Kidney capillary endothelial cell (primary cell): ENCODE measurements at places on chromosomes 7 and 10.

- no peak for DNase-seq
These were observed 48.7 kb downstream of the PWWP2B start for GRCh38 chr10:132445516-132446194.

DNA sequence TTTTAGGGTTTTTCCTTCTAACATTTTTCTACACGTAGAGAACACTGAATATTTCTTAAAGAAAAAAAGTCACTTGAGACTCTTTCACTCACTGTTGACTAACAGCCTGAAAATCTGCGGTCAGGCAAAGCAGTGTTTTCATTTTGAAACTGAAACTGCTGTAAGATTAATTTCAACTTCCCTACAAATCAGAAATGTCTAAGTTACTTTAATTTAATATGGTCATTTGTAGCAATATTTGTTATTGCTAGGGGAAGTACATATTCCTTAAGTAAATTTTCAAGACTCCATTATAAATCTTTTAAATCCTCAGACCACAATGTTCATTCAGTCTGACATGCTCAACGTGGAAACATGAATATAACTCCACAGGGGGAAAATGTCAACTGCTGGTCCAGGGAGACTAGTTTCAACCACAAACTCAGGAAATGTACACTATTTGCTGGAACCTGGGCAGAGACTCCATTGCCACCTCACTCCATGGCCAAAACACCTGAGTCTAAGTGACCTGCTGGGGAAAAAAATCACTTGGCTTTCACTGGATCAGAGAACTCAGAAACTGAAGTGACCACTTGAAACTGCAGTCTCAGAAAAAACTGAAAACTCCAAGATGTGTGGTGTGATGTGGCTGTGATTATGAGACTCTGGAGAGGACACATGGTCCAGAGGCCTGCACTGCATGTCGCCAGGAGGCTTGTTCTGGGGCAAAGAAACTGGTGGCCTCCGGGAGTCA is 161.2 kb downstream of the TAX1BP1 start:
- no peak for DNase-seq

GRCh38 chr7:48350515-48350914 is 179.3 kb downstream of the ABCA13 start:
- DNase-seq = no peak

- no peak for DNase-seq
These were observed 649.0 kb upstream of the ANKRD30A start for GRCh38 chr10:36476399-36476798.

DNA sequence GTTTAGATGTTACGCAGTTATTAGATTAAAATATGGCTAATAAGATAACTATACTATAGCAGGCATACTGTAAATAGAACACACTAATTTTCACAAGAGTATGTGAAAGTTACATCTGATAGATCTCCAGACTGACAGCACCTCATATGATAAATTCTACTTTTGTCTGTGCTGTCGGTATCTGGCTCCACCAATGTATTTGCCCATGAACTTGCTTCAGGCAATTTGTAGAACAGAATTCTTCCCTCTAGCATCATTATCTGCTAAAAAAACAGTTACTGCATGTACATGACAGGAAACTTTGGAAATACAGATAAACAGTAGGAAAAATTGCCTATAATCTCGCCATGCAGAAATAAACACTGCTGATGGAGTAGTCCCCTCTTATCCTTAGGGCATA is 137.7 kb downstream of the WNT2 start:
- DNase-seq = no peak

GRCh38 chr10:100713049-100713858 is 32.1 kb upstream of the PAX2 start:
- DNase-seq = no peak

- DNase-seq = no peak
These were observed 25.4 kb downstream of the AKR1B15 start for GRCh38 chr7:134574322-134574721.

DNA sequence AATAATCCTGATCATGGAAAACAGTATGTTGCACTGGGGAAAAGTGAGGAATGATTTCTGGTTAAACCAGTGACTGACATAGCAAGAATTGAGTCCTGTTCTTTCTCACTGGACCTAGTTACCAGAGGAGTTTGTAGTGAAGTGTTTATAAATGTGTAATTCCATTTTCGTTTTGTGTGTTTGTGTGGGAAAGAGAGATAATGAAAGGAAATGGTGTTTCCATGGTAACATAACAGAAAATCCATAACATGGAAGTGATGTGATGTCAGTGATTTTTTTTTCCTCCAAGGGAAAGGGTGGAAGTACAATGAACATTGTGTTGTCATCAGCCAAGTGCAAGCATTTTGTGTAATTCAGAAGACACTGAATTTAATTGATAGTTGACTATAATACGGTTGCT is 283.9 kb downstream of the PLXDC2 start:
- DNase-seq = peak; percentile 40

DNA sequence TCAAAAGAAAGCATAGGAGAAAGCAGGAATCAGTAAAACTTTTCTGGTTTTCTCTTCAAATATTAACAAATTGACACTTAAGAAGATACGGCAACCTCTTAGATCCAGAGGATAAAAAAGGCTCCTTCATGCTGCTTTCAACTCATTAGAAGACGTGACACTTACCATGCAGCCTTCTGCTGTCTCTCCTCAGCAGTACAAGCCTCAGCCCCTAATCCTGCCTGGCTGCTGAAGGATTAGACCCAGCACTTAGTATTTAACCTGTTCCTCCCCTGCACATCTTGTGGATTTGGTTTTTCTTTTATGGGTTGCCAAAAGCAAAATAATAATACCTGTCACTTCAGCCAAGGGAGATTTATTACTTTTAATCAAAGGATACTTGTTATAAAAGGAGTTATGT is 108.4 kb downstream of the LYZL1 start:
- no peak for DNase-seq

DNA sequence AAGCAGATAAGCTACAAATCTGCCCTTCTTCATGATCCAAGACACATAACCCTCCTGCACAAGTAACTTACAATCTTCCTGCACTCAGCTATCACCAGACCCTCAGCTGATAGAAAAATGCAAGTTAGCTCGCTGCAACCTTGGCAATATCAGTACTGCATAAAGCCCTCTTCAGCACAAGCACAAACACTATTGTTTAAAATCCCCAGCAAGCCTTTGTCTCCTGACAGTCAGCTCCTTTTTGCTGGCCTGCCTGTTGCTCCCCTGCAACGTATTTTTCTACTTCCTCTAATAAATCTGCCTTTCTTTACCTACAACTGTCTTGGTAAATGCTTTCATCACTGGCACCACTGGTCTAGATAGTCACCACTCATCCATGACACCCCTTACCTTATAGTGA is 59.8 kb downstream of the BAMBI start:
- DNase-seq = no peak

DNA sequence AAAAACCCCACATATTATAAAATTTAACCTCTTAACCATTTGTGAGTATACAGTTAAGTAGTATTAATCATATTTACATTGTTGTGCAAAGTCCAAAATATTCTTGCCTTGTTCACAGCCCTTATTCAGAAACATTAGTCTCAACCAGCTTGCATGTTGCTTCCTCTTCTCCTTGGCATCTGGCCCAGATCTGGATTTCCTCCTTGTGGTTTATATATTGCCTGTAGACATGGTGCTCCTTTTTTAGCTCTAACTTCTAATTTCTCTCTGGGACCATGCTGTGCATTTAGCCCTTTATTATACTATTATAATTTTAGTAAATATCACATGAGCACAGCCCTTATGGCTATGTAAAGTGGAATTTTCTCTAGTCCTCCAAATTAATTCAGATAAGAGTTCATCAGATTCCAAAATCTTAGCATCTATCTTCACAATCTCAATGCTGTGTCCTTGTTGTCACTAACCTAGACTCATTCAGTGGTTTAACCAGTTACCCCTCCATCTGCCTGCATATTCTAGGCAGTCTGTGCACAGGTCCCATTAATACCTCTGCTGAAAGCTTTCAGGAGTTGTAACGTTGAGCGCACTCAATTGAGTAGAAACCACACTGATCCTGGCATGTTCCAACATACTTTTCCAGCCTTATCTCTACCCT is 7.9 kb downstream of the CPED1 start:
- peak; percentile 85 for DNase-seq

DNA sequence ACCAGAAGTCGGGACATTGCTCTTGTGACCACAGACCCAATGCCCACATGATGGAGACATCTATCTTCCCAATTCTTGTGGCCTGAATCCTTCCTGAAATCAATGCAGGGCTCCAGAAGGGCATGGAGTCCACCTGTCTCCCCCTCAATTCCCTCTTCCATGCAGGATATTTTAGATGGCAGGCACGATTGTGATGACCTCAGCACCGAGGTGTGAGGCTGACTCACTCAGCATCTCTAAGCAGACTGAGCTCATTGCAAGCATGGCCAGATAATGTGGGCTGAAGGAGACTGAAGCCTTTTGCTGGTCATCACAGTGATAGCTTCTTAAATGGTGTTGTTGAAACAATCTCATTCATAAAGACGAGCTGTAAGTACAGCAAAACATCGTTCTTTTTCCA is 374.9 kb upstream of the PODXL start:
- no peak for DNase-seq

DNA sequence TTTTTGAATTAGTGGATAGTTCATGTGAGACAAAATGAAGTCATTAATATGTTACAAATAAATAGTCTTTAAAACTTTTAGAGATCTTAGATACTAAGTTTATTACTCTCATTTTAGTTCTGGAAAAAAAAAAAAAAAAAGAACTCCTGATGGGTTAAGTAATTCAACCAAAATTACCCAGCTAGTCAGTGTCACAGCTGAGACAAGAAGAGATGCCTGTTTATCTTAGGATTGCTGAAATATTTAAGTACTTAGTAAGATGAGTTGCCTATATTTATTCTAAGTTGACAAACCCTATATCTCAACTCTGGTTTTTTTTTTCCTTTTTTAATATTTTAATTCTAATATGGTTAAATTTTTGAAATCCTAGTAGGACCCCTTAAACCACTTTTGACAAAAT is 781.0 kb upstream of the LRRN3 start:
- no peak for DNase-seq

DNA sequence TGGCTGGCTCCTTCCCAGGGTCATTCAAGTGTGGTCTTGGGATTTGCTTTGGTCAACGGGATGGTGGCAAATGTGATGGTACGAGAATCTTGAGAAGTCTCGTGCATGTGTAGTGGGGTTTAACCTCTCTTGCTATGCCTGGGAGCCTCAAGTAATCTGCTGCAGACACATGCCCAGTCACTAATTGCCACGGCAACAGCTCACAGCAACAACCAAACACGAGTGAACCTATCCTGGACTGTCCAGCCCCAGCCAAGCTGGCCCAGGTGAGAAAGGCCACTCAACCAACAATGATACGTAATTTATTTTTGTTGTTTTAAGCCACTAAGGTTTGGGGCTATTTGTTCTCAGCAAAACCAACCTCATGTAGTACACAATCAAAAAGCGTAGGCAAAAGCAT is 38.1 kb upstream of the DDC start:
- no peak for DNase-seq

GRCh38 chr10:126135177-126135576 is 238.8 kb downstream of the FANK1 start:
- no peak for DNase-seq

DNA sequence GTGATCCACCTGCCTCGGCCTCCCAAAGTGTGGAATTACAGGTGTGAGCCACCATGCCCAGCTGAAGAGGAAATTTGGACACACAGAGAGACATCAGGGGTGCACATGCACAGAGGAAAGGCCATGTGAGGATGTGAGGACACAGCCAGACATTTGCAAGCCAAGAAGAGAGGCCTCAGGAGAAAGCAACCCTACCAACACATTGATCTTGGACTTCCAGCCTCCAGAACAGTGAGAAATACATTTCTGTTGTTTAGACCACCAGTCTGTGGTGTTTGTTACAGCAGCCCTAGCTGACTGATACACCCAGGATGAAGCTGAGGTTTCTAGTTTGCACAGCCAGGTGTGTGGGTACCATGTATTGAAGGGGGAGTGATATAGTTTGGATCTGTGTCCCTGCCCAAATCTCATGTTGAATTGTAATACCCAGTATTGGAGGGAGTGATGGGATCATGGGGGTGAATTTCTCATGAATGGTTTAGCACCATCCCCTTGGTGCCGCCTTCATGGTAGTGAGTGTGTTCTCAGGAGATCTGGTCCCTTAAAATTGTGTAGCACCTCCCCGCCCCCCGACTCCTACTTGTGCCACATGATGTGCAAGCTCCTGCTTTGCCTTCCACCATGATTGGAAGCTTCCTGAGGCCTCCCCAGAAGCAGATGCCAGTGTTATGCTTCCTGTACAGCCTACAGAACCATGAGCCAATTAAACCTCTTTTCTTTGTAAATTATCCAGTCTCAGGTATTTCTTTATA is 64.7 kb upstream of the DUSP5 start:
- no peak for DNase-seq

- no peak for DNase-seq
These were observed 150.6 kb upstream of the NRG3 start for GRCh38 chr10:81724431-81724830.

DNA sequence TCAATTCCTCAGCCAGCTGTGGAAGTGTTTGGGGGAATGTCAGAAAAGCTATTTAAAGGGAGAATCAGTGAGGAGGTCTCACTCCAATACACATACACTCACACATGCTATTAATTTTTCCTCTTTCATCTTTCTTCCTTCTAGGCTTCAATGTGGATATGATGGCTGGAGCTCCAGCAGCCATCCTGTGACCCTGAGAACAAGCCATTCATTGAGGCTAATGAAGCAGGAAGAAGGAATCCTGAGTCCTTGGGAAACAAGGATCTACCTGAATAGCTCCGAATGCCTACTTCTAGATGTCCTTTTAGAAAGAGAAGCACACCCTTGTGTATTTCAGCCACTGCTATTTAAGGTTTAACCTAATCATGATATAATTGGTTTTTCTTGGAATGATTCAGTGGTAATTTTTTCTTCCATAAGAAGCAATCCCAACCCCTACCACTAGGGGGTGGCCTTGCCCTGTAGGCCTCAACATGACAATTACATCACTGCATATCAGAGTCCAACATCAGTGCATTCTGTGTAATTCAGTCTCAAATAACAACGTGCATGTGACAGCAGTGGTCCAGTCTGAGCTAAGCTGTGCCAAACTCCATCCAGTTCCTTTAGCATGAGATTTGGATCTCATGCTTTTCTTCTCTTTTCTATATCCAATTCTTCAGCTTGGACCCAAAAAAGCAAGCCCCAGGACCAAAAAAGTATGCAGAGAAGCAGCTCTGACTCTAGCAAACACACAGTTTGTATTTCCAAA is 85.3 kb upstream of the ANKRD1 start:
- peak; percentile 59 for DNase-seq

DNA sequence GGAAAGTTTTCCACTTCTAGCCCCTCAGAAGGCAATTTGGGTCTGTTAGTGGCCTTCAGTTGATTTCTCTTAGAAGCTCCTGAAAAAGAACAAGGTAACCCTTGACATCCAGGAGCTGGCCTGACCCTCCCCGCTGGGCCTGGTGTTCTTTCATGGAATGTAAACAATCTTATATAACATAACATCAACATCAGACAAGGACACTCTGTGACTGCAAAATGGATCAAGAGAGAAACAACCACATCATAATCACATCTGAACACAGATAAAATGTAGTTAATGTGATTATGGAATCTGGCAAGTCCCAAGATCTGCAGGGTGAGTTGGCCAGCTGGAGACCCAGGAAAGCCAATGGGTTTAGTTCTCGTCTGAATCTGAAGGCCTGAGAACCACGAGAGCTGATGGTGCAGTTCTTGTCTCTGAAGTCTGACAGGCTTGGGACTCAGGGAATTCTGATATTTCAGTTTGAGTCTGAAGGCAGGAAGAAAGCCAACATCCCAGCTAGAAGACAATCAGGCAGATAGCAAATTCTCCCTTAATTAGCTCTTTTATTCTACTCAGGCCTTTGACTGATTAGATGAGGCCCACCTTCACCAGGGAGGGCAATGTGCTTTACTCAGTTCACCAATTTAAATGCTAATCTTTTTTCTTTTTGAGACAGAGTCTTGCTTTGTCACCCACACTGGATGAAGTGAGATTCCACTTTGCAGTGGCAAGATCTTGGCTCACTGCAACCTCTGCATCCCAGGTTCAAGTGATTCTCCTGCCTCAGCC is 91.4 kb upstream of the NAMPT start:
- no peak for DNase-seq
